ENCODE measurements at places on chromosomes 13 and 19.

DNA sequence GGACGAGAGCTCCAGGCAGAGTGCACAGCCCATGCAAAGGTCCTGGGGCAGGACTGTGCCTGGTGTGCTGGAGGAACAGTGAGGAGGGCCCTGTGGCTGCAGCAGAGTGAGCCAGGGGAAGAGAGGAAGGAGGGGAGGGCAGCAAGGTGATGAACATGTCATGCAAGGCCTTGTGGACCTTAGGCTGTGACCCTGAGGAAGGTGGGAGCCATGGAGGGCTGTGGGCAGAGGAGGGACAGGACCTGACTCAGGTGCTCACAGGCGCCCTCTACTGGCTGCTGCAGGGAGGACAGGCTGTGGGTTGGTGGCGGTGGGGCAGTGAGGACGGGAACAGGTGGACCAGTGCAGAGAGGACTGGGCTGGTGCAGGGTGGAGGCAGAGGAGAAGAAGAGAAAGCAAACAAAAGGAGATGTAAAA is 170.3 kb downstream of the PTPRS start:
- no peak for DNase-seq

DNA sequence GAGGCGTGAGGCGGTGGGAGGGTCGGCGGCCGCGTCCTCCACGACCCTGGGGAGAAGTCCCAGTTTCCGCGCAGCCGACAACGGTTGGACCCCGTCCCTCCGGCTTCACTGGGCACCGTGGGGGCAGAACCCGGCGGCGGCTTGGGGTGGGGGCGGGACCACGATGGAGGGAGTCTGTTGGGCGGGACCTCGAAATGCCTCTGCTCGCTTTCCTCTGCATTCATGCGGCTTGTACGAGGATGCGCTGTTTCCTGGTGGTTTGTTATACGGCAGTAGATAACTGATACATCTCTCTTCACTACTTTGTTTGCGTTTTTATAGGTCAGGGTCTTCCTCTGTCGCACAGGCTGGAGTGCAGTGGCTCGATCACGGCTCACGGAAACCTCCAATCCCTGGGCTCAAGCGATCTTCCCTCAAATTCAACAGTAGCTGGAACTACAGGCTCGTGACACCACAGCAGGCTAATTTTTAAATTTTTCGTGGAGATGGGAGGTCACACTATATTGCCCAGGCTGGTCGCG is 24.6 kb upstream of the ZNF846 start:
- DNase-seq: no peak

GRCh38 chr19:16293118-16294091 is 31.2 kb upstream of the KLF2 start:
- no peak for DNase-seq

DNA sequence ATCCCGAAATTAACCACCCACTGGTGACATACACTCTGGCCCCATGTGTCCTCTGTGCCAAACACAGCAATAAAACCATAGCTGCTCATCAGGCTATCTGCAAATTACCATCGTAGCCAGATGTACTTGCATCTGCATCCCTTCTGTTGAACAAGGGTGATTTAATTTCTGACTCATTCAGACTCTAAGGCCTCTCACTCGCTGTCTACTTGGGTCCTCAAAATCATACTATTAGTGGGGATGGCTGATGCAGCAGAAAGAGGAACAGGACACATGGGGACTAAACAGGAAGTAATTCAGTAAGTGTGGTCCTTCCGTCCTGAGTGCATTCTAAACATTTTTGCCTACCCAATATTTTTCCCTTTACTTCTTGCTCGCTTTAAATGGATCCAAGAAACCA is 2275.0 kb upstream of the PCDH20 start:
- DNase-seq: no peak

GRCh38 chr13:113226873-113227450 is 17.5 kb downstream of the CUL4A start:
- DNase-seq: no peak

- no peak for DNase-seq
Observed at GRCh38 chr13:93260591-93260990, 34.0 kb downstream of the GPC6 start.

GRCh38 chr13:111367340-111367739 is 46.9 kb downstream of the TEX29 start:
- DNase-seq: no peak

- DNase-seq: no peak
Observed at GRCh38 chr13:111043575-111043982, 71.5 kb upstream of the ARHGEF7 start.

GRCh38 chr19:37074819-37075362 is 3.3 kb upstream of the ZNF420 start:
- DNase-seq: no peak

GRCh38 chr13:79522583-79522982 is 41.6 kb downstream of the NDFIP2 start:
- no peak for DNase-seq

DNA sequence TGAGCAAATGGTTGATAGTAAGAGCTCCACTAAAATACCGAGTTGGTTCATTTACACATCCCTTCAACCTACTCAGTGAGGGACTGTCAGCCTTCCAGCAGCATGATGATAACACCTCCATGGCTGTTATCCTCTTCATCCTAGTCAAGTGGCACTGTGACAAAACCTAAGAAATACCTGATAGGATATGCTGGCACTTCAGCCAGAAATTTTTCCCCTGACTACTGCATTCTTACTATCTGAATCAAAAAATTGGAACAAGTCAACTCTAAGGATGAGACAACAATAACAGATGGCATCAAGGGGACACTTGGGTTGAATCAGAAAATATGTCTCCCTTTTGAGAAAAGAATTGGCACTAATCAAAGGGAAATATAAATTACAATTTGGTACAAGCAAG is 193.9 kb downstream of the KCTD12 start:
- DNase-seq: no peak

DNA sequence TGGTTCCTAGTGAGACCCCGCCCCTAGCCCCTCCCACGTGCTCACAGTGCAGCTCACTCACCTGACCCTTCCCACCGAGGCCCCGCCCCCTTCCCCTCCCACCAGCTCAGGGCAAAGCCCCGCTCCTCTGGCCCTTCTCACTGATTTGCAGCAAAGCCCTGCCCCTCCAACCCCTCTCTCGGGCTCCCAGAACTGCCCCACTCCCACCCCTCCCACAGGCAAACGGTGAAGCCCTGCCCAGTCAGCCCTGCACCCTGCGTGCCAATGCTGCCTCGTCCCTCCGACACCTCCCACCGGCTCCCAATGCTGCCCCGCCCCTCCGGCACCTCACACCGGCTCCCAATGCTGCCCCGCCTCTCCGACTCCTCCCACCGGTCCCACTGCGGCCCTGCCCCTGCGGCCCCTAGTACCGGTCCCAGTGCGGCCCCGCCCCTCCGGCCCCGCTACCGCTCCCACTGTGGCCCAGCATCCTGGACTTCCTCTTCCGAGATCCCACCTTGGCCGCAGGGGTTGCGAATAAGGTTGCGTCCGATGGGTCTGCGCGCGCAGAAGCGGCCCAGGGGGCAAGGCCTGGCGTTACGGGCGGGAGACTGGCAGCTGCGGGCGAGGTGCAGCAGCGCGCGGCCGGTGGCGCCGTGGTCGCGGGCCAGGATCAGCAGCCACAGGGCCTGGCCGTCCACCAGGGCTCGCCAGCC is 834 bp downstream of the FBXO27 start:
- DNase-seq: peak; percentile 46

GRCh38 chr13:98144801-98145350 is 2.0 kb downstream of the FARP1 start:
- no peak for DNase-seq

DNA sequence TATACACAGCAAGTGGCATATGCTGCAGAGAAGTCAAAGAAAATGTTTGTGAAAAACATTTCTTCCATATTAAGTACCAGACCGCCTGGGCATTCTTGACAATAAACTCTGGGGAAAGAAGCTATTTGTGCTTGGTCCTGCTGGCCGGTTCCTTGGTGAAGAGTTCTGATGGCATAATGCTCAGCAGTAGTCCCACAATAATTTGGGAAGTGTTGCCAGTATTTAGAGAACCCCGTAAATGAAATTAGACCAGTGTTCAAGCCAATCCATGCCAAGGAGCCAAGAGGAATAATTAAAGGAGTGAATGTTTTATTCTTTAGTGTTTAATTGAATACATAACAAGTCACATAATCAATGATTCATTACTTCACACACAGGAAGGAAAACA is 6.3 kb downstream of the KCTD12 start:
- DNase-seq: no peak

DNA sequence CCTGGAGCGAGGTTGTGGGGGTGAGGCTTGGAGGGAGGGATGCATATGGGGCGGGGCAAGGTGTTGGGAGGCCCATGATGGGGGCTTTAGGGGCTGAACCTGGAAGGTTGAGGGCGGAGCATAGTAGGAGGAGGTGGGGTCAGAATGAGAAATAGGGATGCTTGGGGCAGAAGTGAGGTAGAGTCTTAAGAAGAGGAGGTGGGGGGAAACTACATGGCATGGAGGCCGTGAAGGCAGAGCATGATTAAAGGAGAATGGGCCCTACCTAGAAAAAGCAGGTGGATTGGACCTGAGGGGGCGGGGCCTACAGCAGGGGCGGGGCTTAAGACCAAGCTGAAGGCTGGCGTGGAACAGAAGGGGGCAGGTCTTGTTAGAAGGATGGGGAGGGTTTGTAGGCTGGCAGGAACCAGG is 799 bp downstream of the NR1H2 start:
- DNase-seq: no peak

DNA sequence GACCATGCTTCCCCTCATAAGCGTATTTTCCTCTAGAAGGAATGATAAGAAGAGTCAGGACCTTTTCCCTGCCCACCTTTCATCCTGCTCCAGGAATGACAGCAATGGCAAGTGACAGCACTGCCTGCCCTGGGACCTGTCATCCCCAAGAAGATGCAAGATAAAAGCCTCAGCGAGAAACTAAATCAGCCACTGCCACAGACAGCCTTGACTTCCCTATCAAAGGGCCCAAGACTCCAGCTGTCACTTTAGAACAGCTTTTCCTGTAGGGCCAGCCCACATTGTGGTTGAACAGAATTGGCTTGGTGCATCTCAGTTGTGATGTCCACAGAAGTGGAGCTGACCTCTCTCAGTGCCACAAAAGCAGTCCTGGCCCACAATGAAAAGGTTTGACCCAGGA is 1.1 kb downstream of the RAB8A start:
- no peak for DNase-seq

- no peak for DNase-seq
Observed at GRCh38 chr19:35890113-35890650, 10.2 kb downstream of the NFKBID start.

DNA sequence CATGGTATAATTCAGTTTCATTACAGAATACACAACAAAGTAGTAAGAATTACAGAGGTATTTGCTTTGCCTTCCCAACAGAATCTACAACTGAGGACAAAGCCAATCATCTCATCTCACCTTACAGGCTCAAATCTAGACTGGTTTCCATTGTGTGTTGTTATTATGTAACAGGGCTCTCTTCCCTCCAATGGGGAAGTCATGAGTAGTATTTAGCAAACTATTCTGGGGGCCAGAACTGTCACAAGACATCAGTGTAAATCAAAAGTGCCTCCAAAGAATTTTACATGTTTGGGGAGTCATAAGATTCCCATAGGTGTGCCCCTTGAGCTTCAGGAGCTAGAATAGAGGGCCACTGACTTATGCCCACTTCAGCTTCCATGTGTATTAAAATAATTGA is 187.0 kb upstream of the EDNRB start:
- no peak for DNase-seq

GRCh38 chr13:30354493-30355383 is 47.4 kb upstream of the KATNAL1 start:
- no peak for DNase-seq

DNA sequence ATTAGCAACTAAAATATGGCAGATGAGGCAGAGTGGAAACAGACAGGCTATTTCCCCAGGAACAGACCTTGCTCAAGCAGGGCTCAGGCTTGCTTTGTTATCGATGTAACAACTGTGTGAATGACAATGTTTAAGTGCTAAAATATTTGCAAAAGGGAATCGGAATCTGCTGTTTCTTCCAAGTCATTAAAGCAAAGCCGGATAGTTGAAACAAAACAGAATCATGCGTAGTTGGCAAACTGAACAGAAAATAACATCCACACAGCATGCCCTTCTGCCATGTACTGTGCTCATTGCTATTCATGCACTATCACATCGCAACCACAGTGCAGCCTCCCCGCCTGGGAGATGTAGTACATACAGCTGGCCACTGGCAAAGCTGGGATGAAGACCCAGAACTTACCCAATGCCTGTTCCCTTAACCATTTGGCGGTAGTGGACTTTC is 799.1 kb downstream of the DIAPH3 start:
- no peak for DNase-seq

DNA sequence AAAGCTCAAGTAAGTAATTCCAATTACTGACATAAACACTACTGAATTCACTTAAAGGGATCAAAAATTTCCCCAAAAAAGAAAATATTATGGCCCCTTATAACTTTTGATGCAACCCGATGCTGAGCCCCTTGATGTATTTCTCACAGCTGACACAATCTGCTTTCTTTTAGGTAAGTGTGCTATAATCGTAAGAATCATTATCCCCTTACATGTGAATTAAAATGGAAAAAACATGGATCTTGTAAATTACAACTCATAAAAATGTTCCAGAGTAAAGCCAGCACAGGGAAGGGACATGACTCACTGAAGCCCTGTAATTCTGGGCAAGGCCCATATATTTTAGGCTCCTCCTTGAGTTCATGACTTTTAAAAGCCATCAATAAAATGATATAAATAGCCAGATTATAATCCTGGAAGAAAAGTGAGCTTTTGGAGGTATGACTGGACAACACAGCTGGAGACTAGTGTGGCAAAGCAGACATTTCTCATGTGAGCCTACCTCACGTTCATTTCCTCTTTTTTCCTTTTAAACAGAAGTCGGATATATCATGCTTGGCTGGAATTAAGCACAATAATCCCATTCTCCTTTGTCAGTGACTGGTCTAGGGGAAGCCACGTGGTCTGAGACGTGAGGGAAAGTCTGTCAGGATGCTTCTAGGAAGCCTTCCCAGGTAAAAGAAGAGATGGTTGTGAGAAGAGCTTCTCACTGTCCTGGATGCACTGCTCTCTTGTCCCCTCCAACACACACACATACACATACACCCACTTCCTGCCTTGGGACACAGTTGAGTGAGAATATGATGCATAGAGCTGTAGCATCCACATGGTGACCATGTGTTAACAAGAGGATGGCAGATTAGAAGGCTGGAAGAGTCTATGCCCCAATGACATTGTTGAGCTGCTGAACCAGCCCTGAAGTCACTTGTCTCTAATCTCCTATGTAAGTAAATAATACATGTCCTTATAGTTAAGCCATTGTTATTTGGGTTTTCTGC is 165.4 kb downstream of the RGCC start:
- no peak for DNase-seq

DNA sequence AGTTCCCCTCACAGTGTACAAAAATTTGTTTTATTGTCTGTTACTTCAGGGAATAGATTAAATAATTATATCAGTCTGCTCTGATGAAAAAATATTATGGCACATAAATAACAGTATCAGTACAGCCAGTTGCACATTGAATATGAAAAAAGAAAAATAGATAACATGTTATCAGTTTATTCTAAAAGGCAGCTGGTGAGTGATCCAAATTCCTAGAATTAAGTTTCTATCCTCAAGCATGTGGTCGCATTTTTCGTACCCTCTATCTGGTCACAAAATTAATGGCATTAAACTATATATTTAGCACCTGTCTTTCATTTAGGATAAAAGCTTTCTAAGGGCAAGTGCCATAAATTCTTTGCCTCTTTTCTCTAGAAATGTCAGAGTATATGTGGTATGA is 944.8 kb upstream of the PCDH9 start:
- DNase-seq: no peak
